ENCODE measurements at places on chromosomes 5 and 9.

DNA sequence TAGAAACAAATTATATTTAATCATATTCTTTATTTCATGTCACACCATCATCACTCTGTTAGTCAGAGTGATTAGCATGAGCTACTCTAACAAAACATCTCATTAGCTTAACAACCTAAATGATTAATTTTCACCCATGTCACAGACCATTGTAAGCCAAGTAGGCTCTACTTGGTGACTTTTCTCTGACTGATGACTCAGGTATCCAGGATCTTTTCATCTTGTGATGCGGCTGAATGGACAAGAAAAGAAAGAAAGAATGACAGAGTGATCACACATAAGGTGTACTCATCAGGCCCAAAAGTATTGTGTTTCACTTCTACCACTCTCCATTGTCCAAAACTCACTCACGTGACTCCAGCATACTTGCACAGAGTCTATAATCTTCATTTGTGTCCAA lies 299.3 kb downstream of the ANXA1 start:
- no peak for DNase-seq

DNA sequence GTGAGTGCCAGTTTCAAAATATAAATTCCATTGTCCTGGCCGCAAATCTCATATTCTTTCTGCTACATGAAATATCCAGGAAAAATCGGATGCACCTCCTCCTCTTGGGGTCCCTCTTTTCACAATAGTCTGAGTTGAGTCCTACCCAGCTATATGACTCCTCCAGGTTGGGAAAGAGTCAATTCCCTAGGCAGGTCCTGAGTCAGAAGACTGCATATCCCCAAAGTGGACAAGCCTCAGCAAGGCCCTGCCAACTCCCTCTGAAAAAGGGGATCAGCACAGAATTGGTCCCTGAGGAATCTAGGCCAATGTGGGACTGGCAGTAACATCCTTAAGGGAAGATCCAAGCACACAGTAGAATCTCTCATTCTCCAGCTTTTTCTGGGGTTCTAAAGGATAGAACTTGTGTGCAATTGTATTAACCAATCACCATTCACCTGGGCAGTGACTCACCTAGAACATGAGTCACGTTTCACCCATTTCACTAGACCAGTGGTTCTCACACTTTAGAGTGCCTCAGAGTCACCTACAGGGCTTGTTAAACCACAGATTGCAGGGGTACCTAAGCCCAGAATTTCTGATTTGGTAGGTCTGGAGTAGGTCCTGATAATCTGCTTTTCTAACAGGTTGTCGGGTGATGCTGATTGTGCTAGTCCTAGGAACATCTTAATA lies 44.7 kb upstream of the TMEM215 start:
- DNase-seq, result no peak

GRCh38 chr9:69526699-69527098 lies 145.5 kb downstream of the APBA1 start:
- no peak for DNase-seq

- no peak for DNase-seq
Observed at GRCh38 chr9:136857166-136857565, 5.0 kb downstream of the MAMDC4 start.

GRCh38 chr9:71567890-71568289 lies 200.4 kb downstream of the CEMIP2 start:
- no peak for DNase-seq

- DNase-seq, result no peak
Observed at GRCh38 chr9:111529787-111530186, 4.8 kb downstream of the ZNF483 start.

DNA sequence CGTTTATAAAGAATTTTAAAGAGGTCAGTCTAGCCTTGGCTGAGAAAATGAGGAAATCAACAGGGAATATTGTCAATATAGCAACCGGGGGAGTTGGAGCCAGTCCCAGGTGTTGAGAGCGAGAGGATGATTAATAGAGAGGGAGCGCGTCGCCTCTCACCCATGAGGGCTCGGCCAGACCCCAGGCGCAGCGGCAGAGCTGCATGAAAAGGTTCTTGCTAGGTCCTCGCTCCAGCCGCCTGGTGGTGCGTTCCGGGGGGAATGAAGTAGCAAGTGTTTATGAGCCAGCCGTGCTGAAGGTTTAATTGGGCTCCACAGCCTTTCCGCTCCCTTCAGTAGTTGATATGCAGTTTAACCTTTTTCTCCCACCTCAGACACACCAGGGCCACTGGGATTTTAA lies 167.3 kb upstream of the IRX1 start:
- DNase-seq, result no peak

- no peak for DNase-seq
Observed at GRCh38 chr5:12003680-12004079, 99.4 kb upstream of the CTNND2 start.
